ENCODE measurements at places on chromosomes 2 and 18. TPM values are rescaled to one million over a fixed set of nuclear protein-coding genes. Genes with fewer than 3 reads are reported as not detected.

- no peaks in the 10 kb centered on the region for H3K36me3 ChIP-seq
- DNase-seq: no peak
- no peak overlapping the region for H3K4me3 ChIP-seq
- no peaks in the 10 kb centered on the region for H3K4me1 ChIP-seq
- H3K27me3 ChIP-seq: peaks cover 3% of the 10 kb centered on the region
These were observed 902.8 kb downstream of the EPHA4 start for GRCh38 chr2:220669324-220669723.

- peak overlapping the region; percentile 82 for H3K27ac ChIP-seq
- no peaks in the 10 kb centered on the region for H3K27me3 ChIP-seq
These were observed 30.5 kb downstream of the NAB1 start for GRCh38 chr2:190679391-190679790.

DNA sequence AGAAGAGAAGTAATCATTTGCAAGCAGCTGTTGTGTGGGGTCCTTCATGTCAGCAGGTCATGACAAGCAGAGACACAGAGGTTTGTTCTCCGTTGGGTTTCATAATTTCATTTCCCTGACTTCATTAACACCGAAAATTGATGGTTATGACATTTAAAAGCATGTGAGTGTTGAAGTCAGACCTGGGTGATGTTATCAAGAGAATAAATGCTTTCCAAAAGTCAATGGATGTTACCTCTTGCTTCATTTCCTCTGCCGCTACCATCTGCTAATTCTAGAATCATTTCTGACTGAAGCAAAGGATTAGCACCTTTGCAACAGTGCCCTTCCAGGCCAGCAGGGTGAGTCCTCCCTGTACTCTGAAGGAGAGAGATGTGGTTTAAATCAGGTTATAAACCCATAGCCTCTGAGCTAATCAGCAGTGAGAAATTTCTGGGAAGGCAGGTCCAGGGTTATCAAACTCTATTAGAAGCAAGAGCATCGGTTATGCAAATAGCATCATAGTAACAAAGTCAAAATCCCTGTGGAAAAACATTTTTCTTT lies 446.2 kb downstream of the PIK3C3 start:
- H3K36me3 ChIP-seq: no peaks in the 10 kb centered on the region
- H3K27me3 ChIP-seq: no peaks in the 10 kb centered on the region

DNA sequence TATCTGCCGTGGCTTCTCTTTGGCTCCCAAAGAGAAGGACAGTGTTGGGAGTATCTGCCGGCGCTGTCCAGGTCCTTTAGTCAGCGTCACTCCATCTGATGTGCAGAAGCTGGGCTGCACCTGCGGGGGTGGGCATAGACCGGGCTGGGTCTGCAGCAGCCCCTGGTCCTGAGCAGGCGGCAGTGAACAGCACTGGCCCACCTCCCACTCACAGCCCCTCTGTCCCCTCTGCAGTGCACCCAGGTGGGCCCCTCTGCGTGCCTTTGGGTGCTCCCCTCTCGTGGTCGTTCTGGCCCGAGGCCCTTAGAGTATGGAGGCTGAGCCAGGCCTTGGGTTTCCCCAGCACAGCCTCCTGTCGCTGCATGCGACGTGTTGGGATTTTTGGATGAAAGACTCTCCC lies 95.7 kb downstream of the USP40 start:
- DNase-seq: no peak
- H3K27ac ChIP-seq: no peak overlapping the region
- H3K36me3 ChIP-seq: peaks cover 41% of the 10 kb centered on the region
- no peaks in the 10 kb centered on the region for H3K4me1 ChIP-seq
- H3K4me3 ChIP-seq: no peak overlapping the region

DNA sequence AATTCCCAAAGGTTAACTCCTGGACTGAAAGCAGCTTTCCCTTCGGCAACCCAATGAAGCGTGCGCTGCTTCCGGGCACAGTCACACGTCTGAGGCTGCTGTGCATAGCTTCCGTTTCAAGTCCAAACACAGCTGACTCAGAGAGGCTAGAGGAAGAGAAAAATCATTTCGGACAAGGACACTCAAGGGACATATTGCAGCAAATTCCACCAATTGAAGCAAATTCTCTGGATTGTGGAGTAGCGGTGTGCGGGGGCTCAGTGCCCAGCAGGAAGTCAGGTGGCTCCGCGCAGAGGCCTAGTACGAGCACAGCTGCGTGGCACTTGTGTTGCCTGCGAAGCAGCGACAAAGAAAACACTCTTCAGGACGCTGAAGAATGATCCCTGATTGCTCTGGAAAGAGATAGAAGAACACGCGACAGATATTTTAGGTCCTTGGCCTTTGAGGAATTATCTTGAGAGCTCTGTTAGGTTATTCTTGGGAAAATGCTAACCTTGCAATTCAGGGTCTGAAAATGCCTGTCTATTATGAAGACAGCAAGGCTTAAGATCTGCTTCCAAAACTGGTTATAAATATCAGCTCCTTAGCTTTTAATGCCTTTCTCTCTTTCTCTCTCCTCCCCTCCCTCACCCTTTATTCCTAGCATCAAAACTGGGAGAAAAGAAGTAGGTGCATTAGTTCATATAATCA lies 352.6 kb upstream of the DLGAP1 start:
- no peak for DNase-seq
- H3K27ac ChIP-seq: no peak overlapping the region
- no peaks in the 10 kb centered on the region for H3K4me1 ChIP-seq
- H3K27me3 ChIP-seq: peaks cover 3% of the 10 kb centered on the region
- H3K4me3 ChIP-seq: no peak overlapping the region
- H3K36me3 ChIP-seq: no peaks in the 10 kb centered on the region

DNA sequence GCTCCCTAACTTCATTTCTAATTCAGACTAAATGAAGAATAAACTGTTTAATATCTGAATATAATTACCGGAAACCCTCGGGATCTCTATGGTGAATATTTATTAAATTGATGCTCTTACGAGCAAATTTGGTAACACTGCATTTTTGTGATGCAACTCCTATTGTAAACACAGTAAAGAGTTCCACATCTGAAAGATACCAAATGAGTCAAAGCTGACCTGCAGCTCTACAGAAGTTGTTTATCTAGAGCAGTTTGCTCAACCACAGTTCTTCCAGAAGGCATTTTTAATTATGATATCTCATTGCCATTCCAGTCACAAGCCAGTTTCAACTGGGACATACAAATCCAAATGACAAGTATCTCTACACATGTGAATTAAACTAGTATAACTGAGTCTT lies 129.7 kb downstream of the PKP4 start:
- no peak overlapping the region for H3K4me3 ChIP-seq
- H3K27ac ChIP-seq: no peak overlapping the region
- peaks cover 10% of the 10 kb centered on the region for H3K36me3 ChIP-seq

DNA sequence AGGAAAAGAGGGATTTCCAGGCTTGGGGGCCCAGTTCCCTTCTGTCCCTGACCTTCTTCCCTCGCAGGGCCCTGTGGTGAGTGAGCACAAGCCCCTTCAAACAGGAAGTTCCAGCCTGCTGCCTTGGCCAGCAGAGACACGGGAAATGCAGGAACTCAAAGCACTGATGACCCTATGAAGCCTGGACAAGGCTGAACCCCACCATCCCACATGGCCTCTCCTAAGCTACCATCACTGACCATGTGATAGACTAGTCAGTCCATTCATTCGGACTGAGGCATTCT lies 196.4 kb downstream of the TNS1 start:
- no peaks in the 10 kb centered on the region for H3K27me3 ChIP-seq
- no peak for DNase-seq
- no peaks in the 10 kb centered on the region for H3K4me1 ChIP-seq
- no peak overlapping the region for H3K27ac ChIP-seq

DNA sequence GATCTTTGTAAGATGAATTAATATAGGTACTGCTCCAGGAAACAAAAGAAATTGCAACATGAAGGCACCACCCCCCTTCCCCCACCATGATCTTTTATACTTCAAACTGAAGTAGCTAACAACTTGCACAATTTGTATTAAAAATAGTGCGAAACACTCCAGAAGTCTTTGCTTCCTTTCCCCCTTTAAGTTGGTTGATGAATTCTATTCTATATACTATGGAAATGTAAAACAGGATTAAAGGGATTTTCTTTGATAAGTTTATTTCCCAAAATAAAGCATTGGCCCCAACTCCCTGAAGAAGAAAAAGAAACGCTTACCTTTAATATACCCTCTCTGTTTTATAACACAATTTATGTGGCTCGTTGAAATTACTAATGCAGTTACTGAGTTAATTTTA lies 227.1 kb downstream of the ARHGAP15 start:
- H3K27me3 ChIP-seq: no peaks in the 10 kb centered on the region
- H3K4me1 ChIP-seq: peaks cover 6% of the 10 kb centered on the region
- no peak for DNase-seq
- peaks cover 8% of the 10 kb centered on the region for H3K36me3 ChIP-seq
- no peak overlapping the region for H3K27ac ChIP-seq
- H3K4me3 ChIP-seq: no peak overlapping the region

DNA sequence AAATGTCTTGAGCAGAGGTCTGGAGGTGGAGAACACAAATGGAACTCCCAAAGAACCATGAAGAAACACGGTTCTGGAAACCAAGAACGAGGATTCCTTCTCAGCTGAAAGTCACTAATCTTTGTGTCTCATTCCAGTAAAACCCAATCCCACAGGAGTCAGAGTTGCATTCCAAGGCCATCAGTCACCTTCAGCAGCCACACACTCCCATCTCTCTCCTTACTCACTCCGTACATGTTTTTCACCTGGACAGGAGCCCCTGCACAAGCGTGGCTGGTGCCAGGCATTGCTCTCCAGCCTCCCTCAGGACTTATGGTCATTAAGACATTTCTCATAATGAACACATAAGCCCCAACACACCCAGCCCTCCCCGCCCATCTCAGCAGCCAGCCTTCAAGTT lies 175.4 kb upstream of the SIX2 start:
- peaks cover 31% of the 10 kb centered on the region for H3K27me3 ChIP-seq
- no peak overlapping the region for H3K4me3 ChIP-seq
- no peaks in the 10 kb centered on the region for H3K4me1 ChIP-seq
- DNase-seq: no peak
- H3K36me3 ChIP-seq: no peaks in the 10 kb centered on the region

DNA sequence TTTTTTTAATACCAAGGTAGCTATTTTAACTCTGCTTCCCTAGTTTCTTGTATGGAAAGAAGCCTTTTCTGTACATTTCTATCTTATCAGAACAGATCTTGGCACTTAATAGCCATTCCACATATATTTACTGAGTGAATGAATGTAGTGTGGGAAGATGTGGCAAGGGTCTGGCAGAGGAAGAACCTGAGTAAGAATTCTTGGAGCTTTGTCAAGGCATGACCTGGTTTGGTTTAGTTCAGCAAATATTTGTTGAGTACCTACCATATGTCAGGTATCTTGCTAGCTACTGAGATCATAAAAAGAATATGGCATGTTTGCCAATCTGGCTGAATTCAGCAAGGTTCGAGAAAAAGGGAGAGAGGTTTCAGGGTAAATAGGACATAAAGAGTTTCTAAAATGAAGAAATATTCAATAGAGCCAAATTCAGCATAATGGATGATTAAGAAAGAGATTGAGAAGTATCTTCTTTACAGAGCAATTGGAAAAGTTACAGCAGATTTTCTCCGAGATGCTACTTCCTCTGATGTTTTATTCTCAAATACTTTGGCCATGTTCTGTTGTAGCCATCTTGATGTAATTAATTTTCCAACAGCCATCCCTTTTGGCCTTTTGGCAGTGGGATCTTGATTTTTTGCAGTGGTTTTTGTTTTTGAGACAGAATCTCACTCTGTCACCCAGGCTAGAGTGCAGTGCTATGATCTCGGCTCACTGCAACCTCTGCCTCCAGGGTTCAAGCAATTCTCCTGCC lies 21.7 kb upstream of the MEP1B start:
- no peak overlapping the region for H3K4me3 ChIP-seq
- H3K27me3 ChIP-seq: no peaks in the 10 kb centered on the region
- no peaks in the 10 kb centered on the region for H3K4me1 ChIP-seq

DNA sequence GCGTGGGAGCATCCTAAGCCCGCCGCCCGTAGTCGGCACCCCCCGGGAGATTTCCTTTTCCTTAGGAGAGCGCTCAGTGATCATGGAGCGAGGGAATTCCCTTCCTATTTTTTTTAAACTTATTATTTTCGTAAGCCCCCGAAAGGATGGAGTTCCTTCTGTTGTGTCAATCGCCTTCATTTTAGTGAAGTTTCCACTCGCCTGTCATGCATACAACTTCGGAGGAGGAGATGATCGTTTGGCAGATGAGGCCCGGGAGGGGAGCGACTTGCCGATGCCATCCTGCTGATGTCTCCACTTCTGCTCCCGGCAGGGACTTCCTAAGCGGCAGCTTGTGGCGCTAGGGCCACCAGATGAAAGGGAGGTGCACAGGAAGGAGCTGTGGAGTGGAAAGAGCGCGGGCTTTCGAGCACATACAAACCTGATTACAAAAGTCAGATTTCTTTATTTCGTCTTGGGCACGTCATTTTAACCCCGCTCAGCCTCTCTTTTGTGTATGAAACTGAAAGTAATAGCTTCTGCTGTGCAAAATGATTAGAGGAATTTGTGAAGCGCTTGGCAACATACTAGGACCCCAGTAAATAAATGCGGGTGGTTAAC lies at the start of gene ADGRF3:
ADGRF3 (minus strand) TSS at position 336 of the 600 bp plus-strand sequence. CDS start 555 bp downstream, outside the sequence.
- peak within 1 kb of the TSS; percentile 97 for H3K27ac ChIP-seq
- DNase-seq: peak; percentile 74
- H3K27me3 ChIP-seq: no peaks in the 10 kb centered on the region
- peaks cover 33% of the 10 kb centered on the region for H3K4me1 ChIP-seq
- H3K4me3 ChIP-seq: peak within 1 kb of the TSS; percentile 96

DNA sequence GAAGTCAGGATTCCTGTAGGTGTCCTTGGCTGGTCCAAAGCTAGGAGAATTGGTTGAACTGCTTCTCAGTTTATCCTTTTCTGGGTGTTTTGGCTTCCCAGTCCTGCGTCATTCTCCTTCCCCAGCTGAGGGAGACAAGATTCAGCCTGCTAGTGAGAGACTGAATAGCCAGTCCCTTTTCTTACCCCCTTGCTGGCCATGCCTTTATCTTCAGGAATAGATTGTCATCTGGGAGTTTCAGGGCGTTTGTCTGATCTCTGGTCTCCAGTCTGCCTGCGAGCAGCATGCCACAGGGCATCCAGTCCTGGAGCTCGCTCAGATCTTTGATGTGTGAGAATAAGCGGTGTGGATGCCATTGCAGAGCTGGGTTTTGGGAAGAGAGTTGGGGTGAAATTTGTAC lies 5.8 kb downstream of the MYO1B start:
- peaks cover 14% of the 10 kb centered on the region for H3K27me3 ChIP-seq
- no peak overlapping the region for H3K4me3 ChIP-seq
- peaks cover 23% of the 10 kb centered on the region for H3K4me1 ChIP-seq
- H3K36me3 ChIP-seq: peaks cover 16% of the 10 kb centered on the region

XPO1 gene
- total RNA-seq: 232 TPM

SFTPB gene
- total RNA-seq: not detected

ATOH8 gene
- not detected for total RNA-seq

EPC2 gene
- total RNA-seq: 28.5 TPM

MAP2 gene
- 0.21 TPM for total RNA-seq

CD302 gene
- total RNA-seq: 0.56 TPM

INHBB gene
- not detected for total RNA-seq

TUBB8B gene
- total RNA-seq: not detected

Data from activated naive CD8-positive, alpha-beta T cell treated with anti-CD3 and anti-CD28 coated beads for 36 hours (primary cell).